ENCODE measurements at places on chromosomes 7 and 10. TPM values are rescaled to one million over a fixed set of nuclear protein-coding genes. Genes with fewer than 3 reads are reported as not detected.

Gene CTTNBP2
- total RNA-seq: 12.5 TPM

Gene HK1
- total RNA-seq: 88.8 TPM

Gene ADAMTS14
- 0.30 TPM for total RNA-seq

Gene OLAH
- not detected for total RNA-seq

- H3K27me3 ChIP-seq: peaks cover 11% of the 10 kb centered on the region
- no peak for DNase-seq
- H3K4me3 ChIP-seq: no peak overlapping the region
Measured at GRCh38 chr10:89548673-89549072, 13.3 kb upstream of the SLC16A12 start.

DNA sequence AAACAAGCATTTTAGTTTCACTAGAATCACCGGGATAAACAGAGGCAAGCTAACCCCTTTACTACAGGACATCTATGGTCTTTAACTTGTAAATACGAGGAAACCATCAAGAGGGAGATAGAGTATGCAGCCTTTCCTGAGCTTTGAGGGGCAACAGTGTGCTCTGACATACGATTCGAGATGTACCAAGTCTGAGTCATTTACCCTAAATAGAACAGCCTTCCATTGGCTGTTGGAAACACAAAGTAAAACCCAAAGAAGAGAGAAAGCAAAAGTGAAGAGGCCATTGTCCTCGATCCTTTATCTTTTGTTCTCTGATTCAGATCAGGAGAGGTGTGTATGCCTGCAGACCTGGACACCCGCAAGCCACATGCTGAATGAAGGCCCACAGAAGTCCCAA lies 289.5 kb downstream of the KCNMA1 start:
- peaks cover 2% of the 10 kb centered on the region for H3K27me3 ChIP-seq
- no peak overlapping the region for H3K27ac ChIP-seq
- H3K4me1 ChIP-seq: no peaks in the 10 kb centered on the region

GRCh38 chr7:72503644-72504043 lies 91.5 kb upstream of the CALN1 start:
- H3K27ac ChIP-seq: no peak overlapping the region
- H3K36me3 ChIP-seq: no peaks in the 10 kb centered on the region
- no peaks in the 10 kb centered on the region for H3K4me1 ChIP-seq
- H3K4me3 ChIP-seq: no peak overlapping the region
